Heart right ventricle (tissue), 16 donors: ENCODE measurements at places on chromosomes 1 and 21. TPM values are rescaled to one million over a fixed set of nuclear protein-coding genes. Genes with fewer than 3 reads are reported as not detected.

MYBPHL gene
- total RNA-seq, result 0.32 TPM

RHD gene
- total RNA-seq, result not detected

CFAP107 gene
- total RNA-seq, result not detected

DMRTA2 gene
- not detected for total RNA-seq

PSMG1 gene
- 29.3 TPM for total RNA-seq

HEYL gene
- 19.6 TPM for total RNA-seq

BTBD8 gene
- 6.1 TPM for total RNA-seq

LDLRAD1 gene
- not detected for total RNA-seq

CFAP126 gene
- not detected for total RNA-seq

TRIM58 gene
- total RNA-seq, result not detected

ATP1A1 gene
- total RNA-seq, result 343 TPM

CD247 gene
- total RNA-seq, result 6.5 TPM
